ENCODE measurements at places on chromosomes 12 and 14. TPM values are rescaled to one million over a fixed set of nuclear protein-coding genes. Genes with fewer than 3 reads are reported as not detected.

- no peak for ATAC-seq
Observed at GRCh38 chr12:90909069-90909770, 45.8 kb downstream of the CCER1 start.

GRCh38 chr12:3259973-3260372 is 182.8 kb downstream of the TSPAN9 start:
- ATAC-seq = no peak

DNA sequence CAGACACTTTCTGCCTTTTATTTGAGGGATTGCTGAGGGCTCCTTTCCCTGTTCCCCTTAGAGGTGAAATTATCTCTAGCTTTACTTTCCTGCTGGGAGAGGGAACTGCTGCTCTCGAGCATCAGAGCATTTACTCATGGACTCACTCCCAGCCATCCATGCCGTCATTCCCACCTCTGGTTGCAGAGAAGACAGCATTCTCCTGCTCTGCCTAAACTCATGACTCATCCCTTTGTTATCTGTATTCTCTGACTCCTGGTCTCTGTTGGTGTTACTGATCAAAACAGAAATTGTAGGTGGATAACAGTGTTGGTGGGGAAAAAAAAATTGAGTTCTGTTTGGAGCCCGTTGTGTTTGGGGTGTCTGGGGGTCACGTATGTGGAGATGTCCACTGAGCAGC is 159.3 kb downstream of the TTC8 start:
- ATAC-seq = no peak

- ATAC-seq = no peak
Observed at GRCh38 chr12:70555081-70555480, 82.1 kb downstream of the PTPRB start.

- no peak for ATAC-seq
Observed at GRCh38 chr12:38983117-38983571, 77.8 kb upstream of the CPNE8 start.

- peak; percentile 83 for ATAC-seq
Observed at GRCh38 chr14:49879646-49880204, 13.2 kb upstream of the ARF6 start.

The GRIP1 gene
- total RNA-seq = 0.86 TPM

The PMCH gene
- 0.71 TPM for total RNA-seq
